ENCODE measurements at places on chromosomes 7 and 10. TPM values are rescaled to one million over a fixed set of nuclear protein-coding genes. Genes with fewer than 3 reads are reported as not detected.

Gene FEZF1
- total RNA-seq: not detected

Gene TMEM270
- total RNA-seq: not detected

Gene ASZ1
- total RNA-seq: not detected

Gene TNRC18
- total RNA-seq: 79.3 TPM

Gene CEP55
- 8.4 TPM for total RNA-seq

Gene AOC1
- total RNA-seq: not detected

Gene GIMAP5
- not detected for total RNA-seq

Gene MUC3A
- under 0.01 TPM for total RNA-seq

Gene HOXA3
- total RNA-seq: 4.7 TPM

Gene FAM241B
- total RNA-seq: not detected

Gene KCP
- 0.33 TPM for total RNA-seq

Gene PSMA2
- 48.3 TPM for total RNA-seq

Gene GIMAP7
- not detected for total RNA-seq

Gene ACTL6B
- not detected for total RNA-seq

Gene IFIT1B
- total RNA-seq: not detected
